ENCODE measurements at places on chromosomes 2 and 18.

GRCh38 chr2:124836416-124836815 is 811.3 kb downstream of the CNTNAP5 start:
- no peak for DNase-seq

GRCh38 chr2:148909114-148909513 is 34.1 kb downstream of the KIF5C start:
- DNase-seq = peak; percentile 10

- peak; percentile 91 for DNase-seq
Observed at GRCh38 chr18:623761-624620, 27.2 kb downstream of the CLUL1 start.

GRCh38 chr2:240230291-240230931 is 90.0 kb upstream of the OTOS start:
- DNase-seq = no peak

- no peak for DNase-seq
Observed at GRCh38 chr2:148979919-148980277, 58.6 kb upstream of the LYPD6B start.

DNA sequence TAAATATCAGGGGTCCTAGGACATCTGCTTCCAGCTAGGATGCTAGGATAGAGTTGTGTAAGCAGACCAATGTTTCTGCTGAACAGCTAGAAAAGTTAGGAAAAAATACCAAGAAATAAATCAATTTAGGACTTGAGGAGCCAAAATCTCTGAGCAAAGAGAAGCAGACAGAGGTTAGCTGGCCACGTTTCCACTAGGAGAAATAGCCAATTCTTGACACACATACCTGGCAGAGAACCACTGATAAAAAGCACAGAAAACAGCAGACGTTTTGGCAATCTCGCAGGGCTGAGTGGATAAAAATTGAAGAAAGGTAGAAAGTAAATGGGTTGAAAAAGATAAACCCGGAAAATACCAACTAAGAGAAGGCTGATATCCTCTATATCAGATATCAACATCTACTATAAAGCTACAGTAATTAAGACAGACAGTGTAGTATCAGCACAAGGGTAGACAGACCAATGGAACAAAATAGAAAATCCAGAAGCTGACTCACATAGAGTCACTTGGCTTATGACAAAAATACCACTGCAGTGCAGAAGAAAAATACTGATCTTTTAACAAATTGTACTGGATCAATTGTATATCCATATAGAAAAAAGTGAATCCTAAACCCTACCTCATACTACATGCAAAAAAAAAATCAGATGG is 306.1 kb upstream of the KLHL29 start:
- no peak for DNase-seq

GRCh38 chr2:235836491-235836911 is 331.7 kb downstream of the GBX2 start:
- peak; percentile 25 for DNase-seq

GRCh38 chr2:28071221-28071620 is 180.7 kb downstream of the BABAM2 start:
- no peak for DNase-seq

DNA sequence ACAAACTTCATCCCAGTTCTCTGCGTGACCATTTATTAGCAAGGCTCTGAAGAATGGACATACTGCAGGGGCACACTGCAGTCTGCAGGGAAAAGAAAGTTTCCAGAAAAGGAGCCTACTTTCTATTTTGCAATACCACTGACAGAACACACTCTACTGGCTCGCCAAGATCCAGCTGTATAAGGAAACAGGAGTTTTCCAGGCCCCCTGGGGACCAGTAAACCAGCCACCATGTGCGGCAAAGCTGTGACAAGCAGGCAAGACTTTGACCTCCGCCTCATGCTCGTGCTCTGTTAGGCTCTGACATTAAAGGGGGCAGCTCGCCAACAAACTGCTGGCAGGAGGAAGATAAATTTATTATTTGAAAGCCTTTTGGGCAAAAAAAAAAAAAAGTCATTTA is 67.3 kb downstream of the CCBE1 start:
- peak; percentile 36 for DNase-seq

GRCh38 chr18:48892146-48892855 is 58.5 kb downstream of the SMAD7 start:
- no peak for DNase-seq

DNA sequence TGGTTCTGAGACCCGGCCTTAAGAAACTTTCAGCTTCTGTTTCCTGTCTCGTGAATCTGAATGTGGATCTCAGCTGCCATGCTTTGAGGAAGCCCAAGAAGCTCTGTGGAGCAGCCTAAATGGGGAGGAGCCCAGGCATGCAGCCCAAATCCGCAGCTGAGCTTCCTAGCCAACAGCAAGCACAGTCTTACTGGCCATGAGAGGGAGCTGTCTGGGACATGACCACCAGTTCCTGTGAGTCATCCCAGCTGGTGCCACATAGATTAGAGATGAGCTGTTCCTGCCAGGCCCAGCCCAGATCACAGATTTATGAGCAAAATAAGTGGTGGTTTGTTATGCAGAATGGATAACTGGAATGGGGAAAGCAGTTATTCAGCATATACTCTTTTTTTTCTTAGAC is 224.4 kb upstream of the APCDD1 start:
- DNase-seq = peak; percentile 75

- DNase-seq = no peak
Observed at GRCh38 chr2:128635361-128635900, 316.8 kb upstream of the HS6ST1 start.

GRCh38 chr2:96969321-96969720 is 17.1 kb downstream of the FAM178B start:
- DNase-seq = no peak

DNA sequence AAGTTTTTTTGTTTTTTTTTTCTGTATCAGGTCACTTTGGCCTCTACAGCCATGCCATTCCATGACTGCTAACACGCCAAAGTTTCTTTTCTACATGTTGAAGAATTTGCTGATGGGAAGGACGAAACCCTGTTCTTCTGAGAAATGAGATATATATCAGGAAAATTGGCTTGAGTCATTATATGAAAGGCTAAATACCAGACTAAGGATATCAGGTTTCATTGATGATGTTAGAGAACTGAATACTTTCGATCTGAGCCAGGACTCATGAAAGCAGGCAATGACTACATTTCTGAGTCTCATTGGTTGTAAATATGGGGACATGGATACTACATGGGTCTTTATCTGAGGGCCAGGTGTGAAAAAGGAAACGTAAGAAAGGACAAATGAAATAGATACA is 181.4 kb downstream of the OSR1 start:
- DNase-seq = peak; percentile 87

DNA sequence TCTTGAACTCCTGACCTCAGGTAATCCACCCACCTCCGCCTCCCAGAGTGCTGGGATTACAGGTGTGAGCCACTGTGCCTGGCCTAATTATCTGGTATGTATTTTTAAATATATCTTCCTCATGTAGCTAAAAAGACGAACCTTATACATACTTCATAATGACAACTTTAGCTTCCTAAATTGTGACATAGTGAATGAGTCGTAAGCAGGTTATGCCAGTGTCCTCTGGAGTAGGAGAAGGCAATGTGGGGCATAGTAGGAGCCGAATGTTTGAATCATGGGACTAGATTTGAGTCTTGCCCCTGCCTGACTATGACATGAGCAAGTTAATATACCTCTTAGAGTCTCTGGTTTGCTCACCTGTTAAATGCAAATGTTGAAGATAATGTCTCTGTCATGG is 95.8 kb upstream of the FOSL2 start:
- DNase-seq = no peak

- no peak for DNase-seq
Observed at GRCh38 chr2:122389694-122390093, 634.2 kb downstream of the TSN start.

DNA sequence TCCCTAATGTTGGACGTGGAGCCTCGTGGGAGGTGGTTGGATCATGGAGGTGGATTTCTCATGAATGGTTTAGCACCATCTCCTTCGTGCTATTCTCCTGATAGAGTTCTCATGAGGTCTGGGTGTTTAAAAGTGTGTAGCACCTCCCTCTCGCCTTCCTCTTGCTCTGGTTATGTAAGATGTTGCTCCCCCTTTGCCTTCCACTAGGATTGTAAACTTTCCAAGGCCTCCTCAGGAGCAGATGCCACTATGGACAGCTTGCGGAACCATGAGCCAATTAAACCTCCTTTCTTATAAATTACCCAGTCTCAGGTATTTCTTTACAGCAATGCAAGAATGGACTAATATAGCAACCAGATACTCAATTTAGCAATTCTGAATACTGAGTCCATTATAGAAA is 82.4 kb upstream of the PELI1 start:
- no peak for DNase-seq

- peak; percentile 89 for DNase-seq
Observed at GRCh38 chr2:236745420-236746210, 176.0 kb downstream of the ACKR3 start.

- DNase-seq = peak; percentile 53
Observed at GRCh38 chr2:64313398-64313723, 140.6 kb upstream of the LGALSL start.

DNA sequence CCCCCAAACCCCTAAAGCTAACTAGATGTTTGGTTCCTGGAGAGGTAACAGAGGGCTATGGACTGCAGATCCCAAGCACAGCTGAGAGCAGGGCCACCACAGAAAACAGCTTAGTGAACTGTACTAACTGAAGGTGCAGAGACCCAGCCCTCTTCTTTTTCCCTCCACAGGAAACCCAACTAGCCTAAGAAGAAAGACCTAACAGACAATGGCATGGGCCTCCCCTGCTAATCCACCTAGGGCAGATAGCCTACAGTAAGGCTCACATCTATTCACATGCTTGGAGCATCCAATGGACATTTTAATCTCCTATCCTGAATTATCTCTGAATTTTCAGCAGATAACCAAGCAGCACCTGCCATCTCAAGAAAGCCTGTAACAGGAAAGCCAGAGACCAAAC is 8.8 kb upstream of the FECH start:
- no peak for DNase-seq

- no peak for DNase-seq
Observed at GRCh38 chr2:36613801-36614200, 15.8 kb upstream of the FEZ2 start.

DNA sequence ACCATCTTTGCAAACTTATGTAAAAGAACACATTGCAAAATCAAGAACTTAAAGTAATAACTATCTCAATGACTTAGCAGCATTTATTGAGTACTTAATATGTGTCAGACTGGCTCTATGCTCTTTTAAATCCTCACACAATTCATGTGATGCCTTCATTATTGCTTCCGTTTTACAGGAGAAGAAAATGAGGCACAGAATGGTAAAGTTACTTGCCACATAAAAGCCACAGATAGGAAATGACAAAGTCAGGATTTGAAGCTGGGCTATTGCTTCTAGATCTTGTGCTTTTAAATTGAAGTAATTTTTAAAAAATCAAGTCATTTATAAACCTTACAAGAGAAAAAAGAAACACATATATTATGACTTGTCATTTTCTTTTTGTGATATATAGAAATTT is 174.2 kb downstream of the WDR7 start:
- DNase-seq = no peak

GRCh38 chr2:146131048-146131447 is 1611.1 kb upstream of the ZEB2 start:
- DNase-seq = no peak

- DNase-seq = peak; percentile 90
Observed at GRCh38 chr18:48475635-48476549, 62.9 kb upstream of the CTIF start.

GRCh38 chr2:230589497-230590015 is 123.1 kb upstream of the CAB39 start:
- DNase-seq = no peak

GRCh38 chr2:150480241-150480640 is 7.2 kb downstream of the RND3 start:
- peak; percentile 68 for DNase-seq

- no peak for DNase-seq
Observed at GRCh38 chr2:88853403-88853790, 161.9 kb downstream of the RPIA start.

GRCh38 chr2:48356701-48357325 is 173.1 kb upstream of the STON1 start:
- peak; percentile 88 for DNase-seq

DNA sequence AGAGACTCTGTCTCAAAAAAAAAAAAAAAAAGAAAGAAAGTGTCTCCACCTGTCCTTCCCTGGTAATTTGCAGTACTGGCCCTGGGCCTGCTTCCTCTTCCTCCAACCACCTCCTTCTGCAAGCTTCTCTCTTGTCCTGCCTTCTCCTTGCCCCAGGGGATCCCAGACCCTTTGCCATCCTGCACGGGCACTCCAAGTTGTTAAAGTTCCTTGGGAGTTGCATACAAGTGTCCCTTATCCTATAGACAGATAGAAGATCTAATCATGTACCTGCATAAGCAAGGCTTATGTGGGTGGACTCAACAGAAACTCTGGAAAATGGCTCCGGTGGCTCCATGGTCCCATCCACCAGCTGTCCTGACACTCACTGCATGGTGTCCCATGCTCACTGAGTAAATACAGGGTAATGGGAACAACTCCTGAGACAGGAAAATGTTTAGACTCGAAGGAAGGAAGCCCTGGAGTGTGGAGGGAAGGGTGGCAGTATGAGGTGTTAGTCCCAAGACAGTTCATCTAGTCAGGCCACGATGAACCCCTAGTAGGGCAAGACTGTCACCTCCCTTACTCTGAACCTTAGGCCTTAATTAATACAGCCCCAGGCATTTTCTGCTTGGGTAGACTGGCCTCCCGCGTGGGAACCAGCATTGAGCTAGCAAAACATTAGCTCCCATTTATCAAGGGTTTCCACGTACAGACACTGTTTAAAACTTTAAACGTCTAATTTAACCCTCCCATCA is 17.1 kb downstream of the ODC1 start:
- DNase-seq = no peak

Data from choroid plexus epithelial cell (primary cell).